ENCODE measurements at places on chromosomes 1 and 21.

DNA sequence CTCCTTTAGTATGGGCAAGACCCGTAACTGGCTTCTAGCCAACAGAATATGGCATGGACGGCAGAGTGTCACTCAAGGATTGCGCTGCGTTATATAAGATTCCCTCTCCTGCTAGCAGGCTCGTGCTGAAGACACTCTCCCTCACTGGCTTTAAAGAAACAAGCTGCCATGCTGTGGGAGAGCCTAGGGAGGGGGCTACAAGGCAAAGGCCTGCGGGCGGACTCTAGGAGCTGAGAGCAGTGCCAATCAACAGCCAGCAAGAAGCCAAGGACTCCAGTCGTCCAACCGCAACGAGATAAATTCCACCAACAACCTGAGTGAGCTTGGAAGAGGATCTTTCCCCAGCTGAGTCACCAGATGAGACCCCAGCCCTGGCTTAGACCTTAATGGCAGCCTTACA lies 45.9 kb upstream of the GPR157 start:
- no peak for DNase-seq

- DNase-seq: no peak
These were observed 3.8 kb downstream of the RGS13 start for GRCh38 chr1:192639607-192640368.

- no peak for DNase-seq
These were observed 29.4 kb downstream of the KCNK2 start for GRCh38 chr1:215111916-215112315.

DNA sequence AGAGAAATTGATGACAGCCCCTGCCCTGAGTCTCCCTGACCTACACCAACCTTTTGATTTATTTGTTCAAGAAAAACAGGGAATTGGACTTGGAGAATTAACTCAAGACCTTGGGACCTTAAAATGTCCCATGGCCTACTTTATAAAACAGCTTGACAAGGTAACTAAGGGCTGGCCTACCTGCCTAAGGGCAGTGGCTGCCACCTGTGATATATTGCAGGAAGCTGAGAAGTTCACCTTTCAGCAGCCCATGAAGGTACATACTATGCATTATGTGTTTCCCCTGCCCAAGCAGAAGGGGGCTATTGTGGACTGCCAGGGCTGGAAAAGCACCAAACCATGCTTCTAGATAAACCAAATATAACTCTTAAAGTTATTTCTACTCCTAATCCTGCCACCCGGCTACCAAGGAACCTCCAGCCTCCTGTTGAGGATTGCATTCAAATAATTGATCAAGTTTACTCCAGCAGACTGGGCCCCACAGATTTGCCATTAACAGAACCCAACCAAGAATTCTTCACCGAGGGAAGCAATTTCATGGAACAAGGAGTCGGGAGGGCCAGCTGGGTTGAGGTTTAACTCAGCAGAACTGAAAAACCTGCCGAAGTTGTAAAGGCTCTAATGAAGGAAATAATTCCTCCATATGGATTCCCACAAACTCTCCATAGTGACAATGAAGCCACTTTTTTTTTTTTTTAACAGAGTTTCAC lies 28.2 kb downstream of the LACTBL1 start:
- DNase-seq: no peak

- no peak for DNase-seq
These were observed 77.8 kb downstream of the ALPL start for GRCh38 chr1:21586846-21587601.

- DNase-seq: no peak
These were observed 9.4 kb downstream of the FCAMR start for GRCh38 chr1:206960676-206961386.

DNA sequence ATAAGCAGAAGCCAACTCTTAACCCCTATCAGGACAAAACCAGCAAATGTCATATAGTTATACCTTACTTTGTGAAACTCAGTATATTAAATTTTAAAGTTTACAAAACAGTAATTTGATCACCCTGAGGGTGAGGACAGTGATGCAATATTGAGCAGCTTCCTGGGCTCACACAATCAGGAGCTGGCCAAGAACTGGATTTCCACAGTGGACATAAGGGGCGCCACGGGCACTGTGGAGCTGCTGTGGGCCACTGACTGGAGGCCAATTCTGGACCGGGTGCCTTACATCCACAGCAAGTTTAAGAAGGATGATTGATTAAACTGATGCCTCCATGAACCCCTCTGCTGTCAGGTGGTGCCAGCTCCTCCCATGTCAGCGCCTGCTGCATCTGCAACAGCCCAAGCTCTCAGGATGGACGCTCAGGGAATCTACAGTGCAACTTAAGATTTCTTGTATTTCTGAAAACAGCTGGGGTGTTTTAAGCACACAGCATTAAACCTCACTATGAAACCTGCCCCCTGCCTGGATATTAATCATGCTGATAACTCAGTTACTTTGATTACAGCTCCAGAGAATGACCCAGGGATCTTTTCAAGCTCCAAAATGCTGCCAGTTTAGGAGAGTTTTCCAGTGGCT lies 55.9 kb downstream of the TOR3A start:
- no peak for DNase-seq

- no peak for DNase-seq
These were observed 159.9 kb upstream of the RUNX1 start for GRCh38 chr21:35208810-35209517.

DNA sequence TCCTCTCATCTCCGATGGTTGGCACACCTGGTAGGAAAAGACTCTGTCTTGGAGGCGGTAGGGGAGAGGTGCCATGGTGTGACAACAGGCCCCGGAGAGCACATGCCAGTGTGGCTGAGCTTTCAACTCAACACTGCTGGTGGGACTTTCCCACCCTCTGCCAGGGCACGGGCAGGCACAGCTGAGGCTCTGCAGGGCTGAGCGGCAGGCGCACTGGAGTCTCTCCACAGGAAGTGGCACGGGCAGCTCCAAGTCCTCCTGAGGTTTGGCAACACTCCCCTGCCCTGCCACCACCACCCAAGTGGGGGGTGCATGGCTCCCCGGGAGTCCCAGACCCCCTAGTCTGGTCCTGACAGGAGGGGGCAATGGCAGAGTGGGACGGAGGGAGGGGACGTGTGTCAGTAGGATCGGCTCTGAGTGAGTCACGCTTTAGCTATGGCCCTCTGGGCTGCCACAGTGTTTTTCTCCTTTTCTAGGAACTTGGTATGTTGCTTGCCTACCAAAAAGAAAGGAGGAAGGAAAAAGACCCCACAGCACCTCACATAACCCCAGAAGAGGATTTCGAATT lies 27.3 kb upstream of the EVA1B start:
- peak; percentile 44 for DNase-seq

DNA sequence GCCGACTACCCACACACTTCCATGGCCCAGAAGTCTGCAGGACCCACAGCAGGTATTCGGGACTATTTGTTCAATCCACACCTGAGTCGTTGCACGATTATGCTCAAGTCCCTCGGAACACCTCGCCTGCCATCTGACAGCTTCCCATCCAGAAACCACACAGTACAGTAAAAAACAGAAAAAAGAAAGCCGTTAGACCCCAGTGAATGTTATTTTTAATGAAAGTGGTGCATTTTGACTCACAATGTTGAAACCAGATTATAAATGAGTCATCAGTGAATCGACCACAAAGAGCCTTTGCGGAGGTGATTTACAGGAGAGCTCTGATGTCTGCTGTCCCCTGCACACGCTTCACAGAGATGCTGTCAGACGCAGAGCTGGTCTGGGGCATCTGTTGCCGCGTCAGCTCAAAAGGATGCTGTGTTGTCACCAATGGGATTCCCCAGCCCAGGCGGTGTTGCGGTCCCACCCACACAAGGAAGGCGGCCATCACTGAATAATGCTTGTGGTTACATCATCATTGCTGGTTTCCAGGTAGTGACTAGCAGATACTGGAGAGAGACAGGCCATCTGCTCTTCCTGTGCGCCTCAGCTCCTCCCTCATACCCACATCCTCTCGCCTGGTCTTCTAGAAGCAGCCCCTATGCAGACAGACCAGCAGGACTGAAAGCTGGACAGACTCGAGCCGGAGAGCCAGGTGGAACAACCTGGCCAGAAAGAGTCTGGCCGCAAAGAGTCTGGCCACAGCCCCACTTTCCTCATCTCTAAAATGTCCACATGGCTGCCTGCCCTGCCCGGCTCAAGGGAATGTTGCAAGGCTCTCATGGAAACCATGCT lies 116.8 kb downstream of the TOMM20 start:
- DNase-seq: peak; percentile 87

GRCh38 chr21:45074818-45075595 lies 627 bp downstream of the ADARB1 start:
- no peak for DNase-seq

All from stimulated activated CD4-positive, alpha-beta T cell treated with anti-CD3 and anti-CD28 coated beads, TNF-alpha, amount 100 ng/mL, for 4 hours (primary cell).